NCI-H1048 (cell line): ENCODE measurements at places on chromosomes 12 and 14.

GRCh38 chr12:87254381-87255030 is 774.7 kb downstream of the C12orf50 start:
- no peak for DNase-seq

DNA sequence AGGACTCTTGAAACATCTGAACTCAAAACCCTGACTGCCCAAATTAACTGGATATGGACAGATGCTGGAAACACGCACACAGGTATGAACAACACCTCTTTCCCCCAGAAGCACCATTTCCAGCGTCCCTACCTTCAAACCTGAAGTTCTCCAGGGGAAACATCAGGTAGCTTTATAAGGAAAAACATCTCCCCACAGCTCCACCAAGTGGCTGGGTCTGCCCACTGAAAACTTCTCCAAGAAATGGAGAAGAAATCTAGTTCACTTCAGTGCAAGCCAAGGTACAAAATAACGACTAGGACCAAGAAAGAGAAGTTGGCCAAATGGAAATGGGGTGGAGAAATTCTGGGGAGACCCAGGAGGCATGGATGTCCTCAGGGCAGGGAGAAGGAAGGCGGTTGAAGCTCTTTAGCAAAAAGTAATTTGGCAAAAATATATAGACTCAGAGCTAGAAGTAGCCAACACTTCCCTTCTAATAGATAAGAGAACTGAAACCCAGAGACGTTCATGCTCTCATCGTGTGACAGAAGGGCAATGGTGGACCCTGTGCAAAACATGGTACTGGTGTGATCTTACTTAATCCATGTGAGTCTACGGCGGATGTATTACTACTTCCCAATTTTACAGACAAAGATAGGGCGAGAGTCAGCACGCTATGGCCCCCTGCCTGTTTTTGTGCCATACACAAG is 10.5 kb upstream of the NUAK1 start:
- DNase-seq: no peak

DNA sequence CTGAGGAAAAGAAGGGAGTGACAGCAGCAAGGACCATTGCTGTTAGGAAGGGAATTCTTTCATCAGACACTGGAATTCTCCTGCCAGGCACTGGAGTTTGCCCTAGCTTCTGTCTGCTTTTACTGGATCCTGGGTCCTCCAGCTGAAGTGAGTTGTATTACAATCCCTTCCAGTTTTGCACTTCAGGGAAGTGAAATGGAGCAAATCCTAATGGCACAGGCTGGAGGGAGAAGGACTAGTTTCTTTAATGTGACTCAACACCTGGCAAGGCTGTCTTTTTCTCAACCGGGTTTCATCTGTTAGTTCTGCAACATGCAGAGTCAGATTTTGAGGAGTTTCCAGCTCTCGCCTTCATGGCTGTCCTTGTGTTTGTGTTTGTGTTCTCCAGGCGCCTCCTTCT is 45.8 kb downstream of the ETV6 start:
- DNase-seq: no peak

GRCh38 chr14:94364037-94364436 is 24.4 kb downstream of the SERPINA1 start:
- no peak for DNase-seq

DNA sequence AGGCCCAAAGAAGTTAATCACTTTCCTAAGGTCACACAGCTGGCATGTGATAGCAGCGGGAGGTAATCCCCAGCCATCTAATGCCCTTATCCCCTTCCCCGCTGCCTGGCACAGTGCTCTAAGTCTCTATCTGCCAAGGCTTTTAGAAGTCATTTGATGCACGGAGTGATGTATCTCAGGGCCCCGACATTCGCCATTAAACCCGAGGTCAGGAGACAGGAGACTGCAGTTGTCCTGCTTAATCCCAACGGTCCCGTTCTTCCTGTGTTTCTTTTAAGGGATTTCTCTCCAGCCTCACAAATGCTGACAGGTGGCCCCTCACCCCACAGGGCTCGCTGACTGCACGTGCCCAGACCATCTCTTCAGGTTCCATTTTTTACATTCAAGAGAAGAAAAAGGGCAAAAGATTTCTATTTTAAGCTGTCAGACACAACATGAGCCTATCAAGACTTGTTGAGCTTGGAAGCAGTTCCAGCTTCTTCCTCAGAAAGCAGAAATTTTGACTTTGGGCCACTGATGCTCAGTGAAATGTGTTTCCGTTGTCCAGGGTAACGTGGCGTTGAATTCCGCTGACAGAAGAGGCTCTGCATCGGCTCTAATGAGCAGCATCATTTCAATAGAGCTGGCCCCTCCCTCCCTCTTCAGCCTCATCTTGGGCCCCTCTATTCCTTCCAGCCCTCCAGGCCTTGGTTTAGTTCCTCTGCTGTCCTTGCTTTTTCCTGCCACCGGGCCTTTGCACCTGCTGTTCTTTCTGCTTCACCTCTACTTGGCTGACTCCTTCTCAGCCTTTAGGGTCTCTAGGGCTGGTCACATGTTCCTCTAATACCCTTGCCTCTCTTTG is 171.5 kb downstream of the CHST11 start:
- DNase-seq: no peak
